ENCODE measurements at places on chromosomes 11 and 22.

- DNase-seq = no peak
Measured at GRCh38 chr11:66539870-66540213, 6.0 kb downstream of the ZDHHC24 start.

DNA sequence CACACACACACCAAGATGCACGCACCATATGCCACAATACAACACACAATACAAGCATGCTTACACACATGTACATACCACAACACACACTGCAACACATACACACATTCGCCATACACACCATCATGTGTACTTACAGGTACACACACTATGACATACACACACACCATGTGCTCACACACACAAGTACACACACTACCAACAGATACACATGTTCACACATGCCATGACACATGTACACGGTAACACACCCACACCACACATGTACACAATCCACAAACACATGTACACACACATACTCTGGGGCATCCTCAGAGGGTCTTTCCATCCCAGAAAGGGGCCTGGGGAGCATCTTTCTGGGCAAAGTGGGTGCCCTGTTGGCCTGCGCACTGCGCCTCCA lies 82.2 kb downstream of the ST3GAL4 start:
- DNase-seq = no peak

DNA sequence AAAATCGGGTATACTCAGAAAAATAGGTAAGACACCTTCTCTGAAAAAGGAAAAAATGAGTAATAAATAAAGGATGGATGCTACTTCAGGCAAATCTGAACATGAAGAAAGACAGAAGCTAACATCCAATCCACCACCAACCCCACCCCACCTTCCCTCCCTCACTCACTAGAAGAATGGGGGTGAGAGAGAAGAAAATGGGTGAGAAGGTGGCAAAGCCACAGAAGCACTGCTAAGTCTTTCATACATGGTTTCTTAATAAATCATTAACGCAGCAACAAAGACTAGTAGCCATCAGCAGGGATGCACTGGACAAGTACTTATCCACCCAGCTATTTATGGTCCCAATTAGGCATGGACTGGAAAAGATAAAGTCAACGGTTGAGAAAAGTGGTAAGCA lies 5.9 kb downstream of the FHIP1B start:
- no peak for DNase-seq

- no peak for DNase-seq
Measured at GRCh38 chr22:35888181-35888870, 140.3 kb downstream of the RBFOX2 start.

GRCh38 chr11:73312851-73313327 lies 4.8 kb downstream of the ARHGEF17 start:
- no peak for DNase-seq

DNA sequence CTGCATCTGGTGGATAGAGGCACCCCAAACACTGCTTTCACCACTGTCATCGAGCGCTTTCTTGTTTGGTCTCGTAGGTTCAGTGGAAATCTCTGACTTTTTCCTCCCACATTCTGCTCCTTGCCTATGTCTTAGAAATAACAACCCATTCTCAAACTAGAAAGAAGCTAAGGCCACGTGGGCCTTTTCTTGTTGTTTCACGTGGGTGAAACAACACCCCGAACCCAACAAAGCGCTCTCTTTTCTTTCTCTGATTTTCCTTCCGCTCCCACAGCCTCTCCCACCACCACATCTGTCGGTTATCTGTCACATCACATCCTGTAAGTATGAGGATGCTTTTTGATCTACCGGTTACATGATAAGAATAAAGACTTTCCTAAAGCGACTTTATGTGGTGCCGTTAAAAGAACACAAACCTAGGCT lies 77.1 kb downstream of the LINC01488 start:
- DNase-seq = no peak

DNA sequence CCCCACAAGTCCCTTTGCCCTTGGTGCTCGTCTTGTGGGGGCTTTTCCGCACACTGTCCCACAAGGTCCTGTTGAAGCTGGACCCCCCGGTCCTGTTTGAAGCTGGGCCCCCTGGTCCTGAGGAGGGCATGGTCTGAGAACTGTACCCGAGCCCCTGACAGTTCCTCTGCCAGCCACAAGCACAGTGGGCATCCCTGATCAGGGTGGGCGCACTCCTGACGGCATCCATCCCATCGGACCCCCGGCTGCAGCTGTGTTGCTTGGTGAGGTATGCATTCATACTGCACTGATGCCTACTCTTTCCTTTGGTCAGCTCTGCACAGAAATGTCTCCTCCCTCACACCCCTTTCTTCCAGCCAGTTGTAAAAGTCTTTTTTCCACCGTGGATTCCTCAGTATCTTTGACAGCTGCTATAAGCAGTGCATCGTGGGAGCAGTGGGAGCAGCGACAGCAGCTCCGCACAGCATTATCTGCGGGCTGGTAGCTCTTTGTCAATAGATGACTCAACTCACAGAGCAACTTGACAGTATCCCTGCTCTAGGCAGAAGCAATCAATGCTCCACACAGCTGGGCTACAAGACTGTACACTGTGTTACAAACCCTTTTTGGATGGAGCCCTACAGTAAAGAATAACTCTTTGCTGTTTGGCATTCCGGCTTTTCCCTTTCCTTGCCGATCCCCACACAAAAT lies 1030.8 kb upstream of the CCDC90B start:
- DNase-seq = no peak

GRCh38 chr11:130574740-130575139 lies 126.3 kb downstream of the ADAMTS15 start:
- DNase-seq = no peak

DNA sequence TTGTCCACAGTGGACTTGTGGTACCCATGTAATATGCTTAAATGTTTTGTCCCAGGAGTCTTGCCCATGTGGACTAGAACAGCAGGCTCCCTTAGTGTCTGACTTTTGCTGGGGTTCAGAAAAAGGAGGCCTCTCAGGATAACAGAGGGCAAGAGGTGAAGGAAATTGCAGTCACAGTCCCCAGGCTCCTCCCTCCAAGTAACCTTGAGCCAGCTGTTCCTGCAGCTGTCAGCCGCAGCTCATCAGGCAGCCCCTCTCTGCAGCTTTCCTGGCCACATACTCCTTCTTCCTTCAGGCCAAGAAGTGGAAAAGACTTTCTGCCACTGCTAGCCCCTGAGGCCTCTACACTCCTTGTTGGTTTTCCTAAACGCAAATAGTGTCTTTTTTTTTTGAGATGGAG lies 6.3 kb upstream of the MYO18B start:
- no peak for DNase-seq

DNA sequence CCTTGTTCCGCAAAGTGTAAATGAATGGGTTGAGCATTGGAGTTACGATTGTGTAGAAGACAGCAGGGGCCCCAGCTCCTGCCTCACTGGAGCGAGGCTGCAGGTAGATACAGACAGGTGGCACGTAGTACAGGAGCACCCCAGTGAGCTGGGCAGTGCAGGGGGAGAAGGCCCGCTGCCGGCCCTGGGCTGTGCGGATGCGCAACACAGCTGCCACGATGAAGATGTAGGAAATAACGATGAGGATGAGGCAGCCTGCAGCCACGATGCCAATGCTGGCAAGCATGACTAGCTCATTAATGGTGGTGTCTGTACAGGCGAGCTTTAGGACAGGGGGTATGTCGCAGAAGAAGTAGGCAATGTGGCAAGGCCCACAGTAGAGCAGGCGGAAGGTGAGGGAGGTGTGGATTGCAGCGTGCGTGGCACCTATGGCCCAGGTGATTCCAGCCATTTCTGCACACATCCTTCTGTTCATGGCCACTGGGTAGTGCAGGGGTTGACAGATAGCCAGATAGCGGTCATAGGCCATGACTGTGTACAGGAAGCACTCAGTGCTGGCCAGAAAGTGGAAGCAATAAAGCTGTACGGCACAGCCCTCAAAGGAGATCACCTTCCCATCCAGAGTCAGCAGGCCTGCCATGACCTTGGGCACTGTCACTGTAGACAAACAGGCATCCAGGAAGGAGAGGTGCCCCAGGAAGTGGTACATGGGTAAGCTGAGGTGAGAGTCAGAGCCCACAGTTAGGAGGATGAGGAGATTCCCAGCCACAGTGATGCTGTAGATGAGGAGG lies 616 bp downstream of the OR10S1 start:
- DNase-seq = no peak

GRCh38 chr11:114447444-114447843 lies 8.2 kb downstream of the REXO2 start:
- DNase-seq = no peak

- DNase-seq = no peak
Measured at GRCh38 chr22:17013396-17014100, 5.5 kb upstream of the GAB4 start.

GRCh38 chr11:14908214-14908880 lies 16.3 kb upstream of the CYP2R1 start:
- DNase-seq = no peak

GRCh38 chr11:31932879-31933278 lies 121.8 kb upstream of the PAX6 start:
- DNase-seq = no peak

DNA sequence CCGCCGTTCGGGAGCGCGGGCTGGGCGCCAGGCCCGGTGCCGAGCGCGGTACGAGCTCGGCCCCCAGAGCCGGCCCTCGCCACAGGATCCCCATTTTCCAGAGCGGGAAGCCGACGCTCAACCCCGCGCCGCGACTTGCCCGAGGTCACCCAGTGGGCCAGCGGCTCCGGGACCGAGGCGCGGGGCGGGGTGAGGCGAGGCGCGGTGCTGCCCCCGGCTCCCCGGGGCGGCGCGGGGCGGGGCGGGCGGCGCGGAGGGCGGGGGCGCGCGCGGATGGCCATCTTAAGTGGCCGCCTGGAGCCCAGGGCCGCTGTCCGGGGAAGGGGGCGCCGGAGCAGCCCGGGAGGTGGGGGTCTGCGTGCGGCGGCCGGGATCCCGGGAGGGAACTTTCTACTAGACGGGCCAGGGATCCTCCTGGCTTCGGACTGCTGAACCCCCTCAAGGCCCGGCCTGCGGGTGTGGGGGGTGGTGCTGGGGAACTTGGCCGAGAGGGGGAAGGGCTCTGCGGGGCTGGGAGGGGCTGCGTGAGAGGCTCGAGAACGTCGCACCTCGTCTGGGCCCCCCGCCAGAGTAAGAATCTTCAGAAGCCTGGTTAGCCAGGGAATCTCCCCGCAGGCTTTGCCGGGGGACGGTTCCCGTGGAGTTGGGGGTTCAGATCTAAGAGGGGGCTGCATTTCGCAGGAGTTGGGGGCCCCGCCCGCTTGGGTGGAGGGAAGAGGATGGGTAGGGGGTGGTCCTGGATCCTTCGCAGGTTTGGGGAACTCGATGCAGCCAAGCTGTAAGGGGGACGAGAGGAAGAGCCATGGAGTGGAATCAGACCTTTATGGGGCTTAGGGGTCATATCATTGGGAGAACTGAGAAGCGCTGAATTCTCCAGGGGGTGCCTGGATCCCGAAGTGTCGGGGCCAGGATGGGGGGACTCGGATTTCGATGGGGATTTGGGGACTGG lies 678 bp upstream of the INPPL1 start:
- peak; percentile 51 for DNase-seq

DNA sequence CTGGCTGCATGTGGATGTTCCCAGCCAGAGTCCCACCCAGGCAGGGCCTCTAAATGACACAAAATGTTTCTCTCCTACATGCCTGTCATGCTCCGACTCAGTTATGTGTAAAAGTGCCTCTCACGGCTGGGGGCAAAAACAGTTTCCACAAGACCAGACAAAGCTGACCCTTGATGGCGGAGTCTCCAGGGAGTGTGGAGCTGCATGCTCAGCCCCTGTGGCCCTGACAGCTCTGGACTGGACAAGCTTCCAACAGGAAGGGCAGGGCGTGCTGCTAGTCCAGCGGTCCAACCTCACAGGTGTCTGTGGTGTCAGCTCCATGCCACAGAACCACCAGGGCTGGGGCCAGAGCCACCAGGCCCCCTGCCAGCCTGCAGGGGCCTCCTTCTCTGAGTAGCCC lies 149.6 kb downstream of the CRYBB2 start:
- DNase-seq = no peak

- DNase-seq = no peak
Measured at GRCh38 chr11:19409307-19409706, 168.6 kb upstream of the E2F8 start.

- DNase-seq = no peak
Measured at GRCh38 chr22:33350491-33350890, 292.3 kb upstream of the SYN3 start.

GRCh38 chr11:2991452-2992233 lies 486 bp downstream of the NAP1L4 start:
- DNase-seq = no peak

- DNase-seq = no peak
Measured at GRCh38 chr22:43796567-43796966, 15.5 kb downstream of the EFCAB6 start.

- DNase-seq = no peak
Measured at GRCh38 chr11:8731647-8732323, 49.2 kb downstream of the RPL27A start.

GRCh38 chr11:10657308-10658271 lies 36.0 kb downstream of the IRAG1 start:
- peak; percentile 61 for DNase-seq

DNA sequence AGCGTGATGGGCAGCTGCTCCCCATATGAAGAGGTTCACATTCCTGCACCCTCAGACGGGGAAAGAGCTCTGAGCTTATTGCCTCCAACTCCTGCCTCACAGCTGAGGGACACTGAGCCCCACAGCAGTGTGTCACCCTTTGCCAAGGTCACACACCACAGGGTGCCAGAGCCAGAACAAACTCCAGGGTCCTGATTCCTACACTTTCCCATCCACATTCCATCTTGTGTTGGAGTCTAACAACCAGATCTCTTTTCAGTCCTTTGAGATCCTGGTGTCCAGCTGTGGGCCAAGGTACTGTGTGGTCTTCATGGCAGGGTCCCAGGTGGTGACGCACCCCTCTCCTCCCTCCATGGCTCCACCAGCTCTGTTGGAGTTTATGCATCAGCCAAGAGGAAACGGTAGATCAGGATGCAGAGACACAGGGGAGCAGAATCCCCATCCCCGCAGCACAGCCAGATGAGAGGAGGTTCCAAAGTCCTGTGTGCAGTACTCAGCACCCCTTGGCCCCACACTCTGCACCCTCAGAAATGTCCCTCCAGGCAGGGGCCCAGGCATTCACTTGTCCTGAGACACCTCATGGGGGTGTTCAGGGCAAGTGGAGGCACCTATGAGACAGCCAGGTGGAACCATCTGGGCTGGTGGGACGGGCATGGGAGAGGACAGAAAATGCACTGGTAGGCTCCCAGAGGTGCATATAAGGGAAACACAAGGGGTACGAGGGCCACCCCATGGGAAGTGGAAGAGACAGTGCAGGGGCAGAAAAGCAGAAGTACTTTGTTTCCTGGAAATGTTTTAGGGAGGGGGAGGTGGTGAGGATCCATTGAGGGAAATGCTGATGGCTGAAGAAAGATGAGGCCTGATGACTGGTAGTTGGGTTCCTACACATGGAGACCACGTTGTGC lies 32.6 kb upstream of the GNAZ start:
- no peak for DNase-seq

DNA sequence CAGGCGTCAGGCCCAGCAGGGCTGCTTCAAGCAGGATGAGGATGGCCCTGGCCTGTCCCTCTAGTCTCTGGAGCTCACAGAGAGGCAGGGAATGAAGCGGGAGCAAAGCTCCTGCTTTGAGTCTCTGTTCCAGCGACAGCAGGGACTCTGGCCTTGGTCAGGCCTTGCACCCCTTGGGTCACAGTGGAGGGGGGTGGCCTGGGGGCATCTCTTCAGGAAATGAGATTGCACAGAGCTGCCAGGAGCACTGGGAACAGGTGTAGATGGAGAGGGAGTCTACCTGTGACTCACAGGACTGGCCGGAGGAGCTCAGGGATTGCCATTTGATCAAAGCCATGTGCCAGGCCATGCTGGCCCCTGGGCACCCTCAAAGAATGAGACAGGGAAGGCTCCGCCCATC lies 1.6 kb downstream of the ANO1 start:
- peak; percentile 50 for DNase-seq

- DNase-seq = no peak
Measured at GRCh38 chr22:34761111-34761510, 304.8 kb upstream of the ISX start.
